Kidney glomerular epithelial cell (primary cell): ENCODE measurements at places on chromosomes 2 and 18.

DNA sequence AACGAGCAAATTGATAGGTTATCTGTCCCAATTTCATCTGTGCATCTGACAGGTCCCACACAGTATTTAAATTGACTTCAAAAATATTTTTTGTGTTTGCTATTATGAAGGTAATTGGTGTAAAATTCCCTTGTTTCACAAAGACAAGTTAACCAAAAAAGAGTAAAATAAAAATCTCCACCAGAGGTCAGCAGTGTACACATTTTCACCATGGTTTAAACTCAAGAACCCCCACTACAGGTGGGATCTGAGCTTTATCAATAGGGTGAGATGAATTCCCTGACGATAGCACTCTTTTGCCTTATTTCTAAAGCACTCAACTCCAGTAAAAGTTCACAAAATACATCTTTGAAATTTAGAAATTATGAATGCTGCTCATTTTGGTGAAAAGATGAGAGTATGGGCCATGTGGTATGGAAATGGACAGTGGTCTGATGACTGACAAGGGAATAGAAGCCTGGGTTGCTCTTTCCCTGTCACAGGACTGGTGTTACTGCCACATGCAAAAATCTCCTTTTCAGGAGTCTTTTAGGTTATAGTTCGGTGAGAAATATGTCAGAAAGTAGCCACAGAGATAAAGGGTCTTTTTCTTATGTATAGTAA lies 68.0 kb downstream of the SERPINB8 start:
- peak; percentile 27 for DNase-seq

DNA sequence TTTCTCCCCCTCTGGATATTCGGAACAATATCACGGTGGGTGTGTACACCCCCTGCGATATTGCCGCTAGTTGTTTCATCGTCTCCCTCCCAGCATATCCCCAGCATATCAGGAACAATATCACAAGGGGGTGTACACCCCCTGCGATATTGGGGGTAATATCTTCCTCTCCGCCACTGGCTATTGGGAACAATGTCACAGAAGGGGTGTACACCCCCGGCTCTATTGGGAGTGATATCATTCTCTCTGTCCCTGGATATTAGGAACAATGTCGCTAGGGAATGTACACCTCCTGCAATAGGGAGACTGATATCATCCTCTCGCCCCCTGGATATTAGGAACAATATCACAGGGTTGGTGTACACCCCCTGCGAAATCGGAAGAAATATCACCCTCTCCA lies 1932.0 kb downstream of the SUCLG1 start:
- DNase-seq, result no peak

GRCh38 chr2:14827226-14828023 lies 194.9 kb downstream of the LRATD1 start:
- no peak for DNase-seq

- DNase-seq, result no peak
These were observed 1.7 kb downstream of the SCN2A start for GRCh38 chr2:165240916-165241315.

GRCh38 chr2:144452169-144452988 lies 67.5 kb downstream of the ZEB2 start:
- DNase-seq, result peak; percentile 69

GRCh38 chr2:206274434-206275311 lies at the start of gene ZDBF2:
Gene ZDBF2 (plus strand): TSS chr2:206274663. CDS start chr2:206281850, 7,187 bp downstream.
- peak; percentile 33 for DNase-seq

DNA sequence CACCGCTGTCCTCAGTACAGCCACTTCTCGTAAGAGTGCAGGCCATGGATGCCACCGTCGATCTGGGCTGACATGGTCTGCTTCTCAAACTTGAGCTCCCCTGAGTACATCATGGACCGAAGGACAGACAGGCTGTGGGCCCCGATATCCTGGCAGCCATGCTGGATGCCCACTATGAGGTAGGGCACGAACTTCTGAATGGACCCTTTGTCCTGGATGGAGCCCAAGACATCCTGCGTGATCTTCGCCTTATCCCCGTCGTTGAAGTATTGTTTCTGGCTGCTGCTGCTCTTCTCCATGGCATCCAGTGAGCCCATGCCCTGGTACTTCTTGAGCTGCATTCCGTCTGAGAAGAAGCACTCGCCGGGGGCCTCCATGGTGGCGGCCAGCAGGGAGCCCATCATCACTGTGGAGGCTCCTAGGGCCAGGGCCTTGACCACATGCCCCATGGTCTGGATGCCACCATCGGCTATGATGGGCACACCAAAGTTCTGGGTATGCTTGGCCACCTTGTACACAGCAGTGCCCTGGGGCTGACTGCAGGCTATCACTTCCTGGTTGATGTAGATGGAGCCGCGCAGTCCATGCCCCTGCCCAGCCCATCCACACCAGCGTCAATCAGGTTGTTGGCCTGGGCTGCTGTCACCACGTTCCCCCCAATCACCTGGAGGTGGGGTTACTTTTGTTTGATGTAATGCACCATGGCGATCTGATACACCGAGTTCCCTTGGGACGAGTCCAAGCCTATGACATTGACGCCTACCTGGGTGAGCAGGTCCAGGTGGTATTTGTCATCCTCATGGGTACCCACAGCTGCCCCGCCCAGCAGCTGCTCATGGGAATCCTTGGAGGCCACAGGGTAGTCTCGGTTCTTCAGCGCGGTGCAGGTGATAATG lies 21.8 kb downstream of the CFLAR start:
- no peak for DNase-seq

DNA sequence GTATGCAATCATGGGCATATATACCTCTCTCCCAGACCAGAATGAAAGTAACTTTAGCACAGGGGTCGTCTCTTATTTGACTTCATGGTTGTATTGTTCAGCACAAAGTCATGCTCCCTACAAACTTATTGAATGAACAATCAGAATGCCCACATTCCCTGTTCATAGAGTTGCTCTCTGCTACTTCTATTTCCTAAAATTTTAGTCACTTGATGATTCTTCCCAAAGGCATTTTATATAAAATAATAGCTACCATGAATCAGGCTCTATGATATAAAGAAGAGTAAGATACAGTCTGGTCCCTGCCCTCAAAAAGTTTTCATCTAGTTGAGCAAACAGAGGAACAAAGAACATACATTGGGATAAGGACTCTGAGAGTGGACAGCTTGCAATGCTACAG lies 162.2 kb downstream of the SLC39A10 start:
- no peak for DNase-seq

GRCh38 chr2:554444-554843 lies 122.8 kb downstream of the TMEM18 start:
- peak; percentile 4 for DNase-seq

- no peak for DNase-seq
These were observed 69.3 kb downstream of the PSMG2 start for GRCh38 chr18:12772111-12772510.

DNA sequence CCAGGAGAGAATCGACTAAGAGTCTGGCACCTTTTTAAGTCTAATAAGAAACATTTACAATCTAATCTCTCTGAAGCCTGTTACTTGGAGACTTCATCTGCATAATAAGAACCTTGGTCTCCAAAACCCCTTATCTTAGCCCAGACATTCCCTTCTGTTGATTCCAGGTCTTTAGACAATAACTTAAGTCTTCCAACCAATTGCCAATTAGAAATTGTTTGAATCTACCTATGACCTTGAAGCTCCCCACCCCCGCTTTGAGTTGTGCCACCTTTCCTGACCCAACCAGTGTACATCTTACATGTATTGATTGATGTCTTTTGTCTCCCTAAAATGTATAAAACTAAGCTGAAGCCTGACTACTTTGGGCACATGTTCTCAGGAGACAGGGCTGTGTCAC lies 49.5 kb upstream of the DTNA start:
- no peak for DNase-seq

- no peak for DNase-seq
These were observed 112.2 kb upstream of the NT5C1B start for GRCh38 chr2:18701546-18701945.

GRCh38 chr2:37232131-37232933 lies 874 bp downstream of the NDUFAF7 start:
- DNase-seq, result no peak

- no peak for DNase-seq
These were observed 245.5 kb downstream of the FIGN start for GRCh38 chr2:163490281-163490680.

- no peak for DNase-seq
These were observed 19.3 kb upstream of the DSG2 start for GRCh38 chr18:31478688-31479087.

DNA sequence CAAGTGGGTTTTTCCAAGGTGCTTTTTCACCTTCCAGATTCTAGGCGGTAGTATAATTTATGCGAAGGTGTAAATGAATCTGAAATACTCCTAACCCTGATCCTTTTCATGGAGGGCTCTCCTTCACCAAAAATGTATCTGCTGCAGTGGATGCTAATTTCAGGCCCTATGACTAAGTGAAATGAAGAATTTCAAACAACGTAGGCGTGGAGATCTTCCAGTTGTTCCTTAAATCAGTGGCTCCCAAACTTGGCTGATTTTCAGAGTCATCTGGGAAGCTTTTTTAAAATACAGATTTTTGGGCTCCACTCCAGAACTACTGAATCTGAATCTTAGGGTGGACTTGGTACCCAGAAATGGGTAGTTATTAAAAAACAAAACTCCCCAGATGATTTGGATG lies 5.5 kb downstream of the GCKR start:
- no peak for DNase-seq

- DNase-seq, result no peak
These were observed 159.3 kb upstream of the MYCN start for GRCh38 chr2:15780912-15781574.

GRCh38 chr2:174673440-174673839 lies 75.8 kb upstream of the WIPF1 start:
- DNase-seq, result no peak

DNA sequence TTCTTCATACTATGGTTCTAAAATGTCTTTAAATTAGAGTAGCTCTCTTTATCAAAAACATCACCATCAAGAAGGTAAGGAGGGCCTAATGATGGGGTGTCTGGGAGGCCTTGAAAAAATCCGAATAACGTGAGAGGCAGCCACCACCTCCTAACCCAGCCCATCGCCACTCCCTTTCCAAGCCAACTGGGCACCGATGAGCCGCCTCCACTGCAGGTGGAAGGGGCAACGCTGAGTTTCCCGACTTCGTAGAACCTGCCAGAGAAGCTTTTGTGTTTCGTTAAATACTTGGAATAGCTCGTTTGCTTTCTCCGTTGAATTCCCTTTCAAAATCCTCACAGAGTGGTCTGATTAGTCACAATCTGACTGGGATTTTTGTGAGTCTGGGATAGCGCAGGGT lies 22.0 kb upstream of the RPL31 start:
- no peak for DNase-seq

GRCh38 chr2:25851740-25852503 lies 26.4 kb downstream of the ASXL2 start:
- DNase-seq, result peak; percentile 70

- DNase-seq, result no peak
These were observed 197.9 kb downstream of the TFCP2L1 start for GRCh38 chr2:121087117-121087516.

DNA sequence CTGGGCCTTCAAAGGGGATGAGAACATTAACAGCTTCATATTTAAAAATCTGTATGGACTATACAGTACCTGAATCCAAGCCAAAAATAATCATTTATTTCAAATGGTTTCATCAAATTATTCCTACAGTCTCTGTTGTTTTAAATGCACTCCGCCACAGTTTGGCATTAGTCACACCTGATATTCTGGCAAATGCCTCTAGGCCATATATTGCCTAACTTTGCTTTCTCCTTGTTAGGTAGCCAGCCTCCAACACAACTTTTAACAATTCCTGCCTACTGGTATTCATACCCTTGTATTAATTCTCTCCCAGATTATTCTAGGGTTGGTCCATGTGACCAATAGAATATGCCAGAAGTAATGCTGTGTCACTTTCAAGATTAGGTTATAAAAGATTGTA lies 146.6 kb upstream of the FANCL start:
- no peak for DNase-seq
